ENCODE measurements at places on chromosomes 3 and 15.

DNA sequence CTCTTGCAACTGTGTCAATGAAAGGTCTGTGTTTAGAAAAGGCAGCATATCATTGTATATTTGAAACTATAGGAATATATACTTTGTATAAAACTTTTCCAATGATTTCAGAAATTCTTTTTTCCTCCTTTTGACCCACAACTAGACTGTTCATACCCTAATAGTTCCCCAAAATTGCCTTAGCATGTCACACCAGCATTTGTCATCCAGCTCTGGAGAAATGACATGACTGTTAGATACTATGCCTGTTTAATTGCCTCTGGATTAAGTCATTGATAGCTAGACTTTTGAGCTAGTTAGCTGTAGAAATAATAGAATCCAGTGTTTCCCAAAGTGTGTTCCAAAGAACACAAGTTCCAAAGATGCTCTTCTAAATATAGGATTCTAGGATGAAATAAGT, 32.4 kb downstream of the B3GALNT1 start:
- no peak for DNase-seq

- peak; percentile 27 for DNase-seq
Measured at GRCh38 chr15:94234300-94234699, 2.9 kb downstream of the MCTP2 start.

DNA sequence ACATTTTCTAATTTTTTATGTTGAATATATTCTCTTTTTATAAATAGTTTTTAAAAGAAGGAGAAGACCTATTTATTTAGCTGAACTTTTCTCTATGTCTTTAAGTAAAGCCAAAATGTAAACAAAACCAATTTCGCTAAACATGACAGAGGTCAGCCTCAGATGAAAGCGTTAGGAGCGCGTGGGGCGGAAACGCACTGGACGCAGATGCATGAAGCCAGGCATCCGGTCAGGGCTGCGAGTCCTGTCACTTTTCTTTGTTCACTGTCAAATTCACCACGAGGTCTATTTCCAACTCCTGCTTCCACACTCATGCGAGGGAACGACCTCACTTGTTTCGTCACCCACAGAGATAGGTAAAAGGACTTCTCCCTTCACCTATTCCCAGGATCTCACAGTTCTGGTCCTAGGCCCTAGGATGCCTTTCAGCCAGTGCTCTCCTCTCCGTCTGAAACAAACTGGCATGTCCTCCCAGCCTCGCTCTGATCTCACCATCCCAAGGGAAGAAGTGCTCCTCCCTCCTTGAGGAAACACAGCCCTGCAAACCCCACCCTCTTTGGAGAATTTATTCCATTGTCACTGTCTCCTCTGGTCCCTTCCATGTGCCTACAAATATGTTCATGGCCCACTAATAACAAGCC, 57.9 kb downstream of the ITGB5 start:
- DNase-seq = no peak

DNA sequence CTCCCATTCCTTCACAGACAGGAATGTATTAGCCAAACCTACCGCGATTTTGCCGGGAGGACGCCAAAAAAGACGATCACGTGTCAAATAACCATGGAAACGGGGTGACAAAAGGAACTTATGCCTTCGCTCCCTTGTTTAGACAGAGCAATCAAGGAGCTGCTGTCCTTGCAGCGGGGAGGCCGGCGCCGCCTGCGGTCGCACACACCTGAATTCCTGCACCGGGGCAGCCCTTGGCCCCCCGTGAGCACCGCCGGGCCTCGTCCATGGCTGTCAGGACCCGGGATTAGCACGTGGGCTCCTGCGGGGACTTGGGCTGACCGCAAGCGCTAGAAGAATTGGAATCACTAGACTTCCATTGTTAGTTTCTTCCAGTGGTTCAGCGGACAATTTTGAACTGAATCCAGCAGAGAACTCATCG, 193.1 kb downstream of the SHQ1 start:
- DNase-seq = peak; percentile 26

GRCh38 chr3:4751029-4751501, 228.2 kb upstream of the BHLHE40 start:
- DNase-seq = no peak

DNA sequence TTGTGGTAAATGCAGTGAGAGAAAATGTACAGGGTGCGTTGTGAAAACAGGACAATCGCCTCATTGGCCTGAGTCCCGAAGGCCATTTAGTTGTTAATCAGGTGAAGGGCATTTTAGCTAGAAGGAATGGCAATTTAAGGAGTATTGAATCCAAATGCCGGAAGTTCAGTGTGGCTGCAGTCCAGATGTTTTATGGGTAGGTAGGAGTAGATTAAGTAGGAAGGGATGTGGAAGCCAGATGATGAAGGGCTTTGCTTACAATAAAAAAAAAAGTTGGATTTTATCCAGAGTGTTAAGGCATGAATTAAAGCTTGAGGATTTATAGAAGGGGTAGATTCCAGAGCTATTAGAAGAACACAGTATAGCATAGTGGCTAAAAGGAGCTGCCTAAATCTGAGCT, 572.7 kb downstream of the NLGN1 start:
- peak; percentile 64 for DNase-seq

DNA sequence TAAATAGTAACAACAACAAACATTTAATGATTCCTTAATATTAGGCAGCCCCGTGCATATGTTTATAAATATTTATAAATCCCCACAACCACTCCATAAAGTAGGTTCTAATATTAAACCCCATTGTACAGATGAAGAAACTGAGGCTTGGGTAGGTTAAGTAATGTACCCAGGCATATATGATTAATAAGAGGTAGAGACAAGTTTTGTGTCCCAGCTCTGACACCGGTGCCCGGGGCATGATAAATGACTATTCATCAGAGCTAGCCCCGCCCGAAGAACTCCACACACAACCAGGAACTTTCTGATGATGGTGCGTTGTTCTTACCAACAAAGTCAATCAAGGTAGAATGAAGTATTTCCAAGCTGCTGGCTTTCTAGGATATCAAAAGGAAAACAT, 19.4 kb downstream of the CDCP1 start:
- no peak for DNase-seq

DNA sequence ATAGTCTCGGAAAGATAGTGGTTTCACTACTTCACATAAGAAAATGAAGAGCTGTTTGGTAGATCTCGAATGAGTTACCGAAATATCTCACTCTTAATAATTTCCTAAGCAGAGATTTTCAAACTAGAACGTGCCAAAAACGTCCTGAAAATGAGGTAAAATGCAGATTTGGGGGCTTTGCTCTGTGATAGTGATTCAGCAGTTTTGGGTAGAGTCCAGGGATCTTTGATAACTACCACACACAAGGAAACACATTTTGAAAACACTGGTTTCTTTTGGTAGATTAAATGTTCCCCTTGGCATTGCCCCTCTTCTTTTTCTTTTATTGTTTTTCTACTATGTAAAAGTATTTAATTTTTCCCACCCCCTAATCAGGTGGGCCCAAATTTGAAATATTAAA, 125.9 kb downstream of the EBLN2 start:
- no peak for DNase-seq

- DNase-seq = no peak
Measured at GRCh38 chr15:78065973-78066946, 11.3 kb downstream of the TBC1D2B start.
